ENCODE measurements at places on chromosomes 16 and 17. TPM values are rescaled to one million over a fixed set of nuclear protein-coding genes. Genes with fewer than 3 reads are reported as not detected.

KRT9 gene
- not detected for total RNA-seq

MED31 gene
- total RNA-seq, result 13.5 TPM

NPIPA8 gene
- total RNA-seq, result 0.93 TPM

UTS2R gene
- total RNA-seq, result 7.6 TPM

SMIM36 gene
- total RNA-seq, result not detected

PRSS21 gene
- total RNA-seq, result not detected

C16orf92 gene
- total RNA-seq, result not detected

NPIPB9 gene
- 3.6 TPM for total RNA-seq

TXNDC11 gene
- total RNA-seq, result 30.5 TPM

CNGB1 gene
- total RNA-seq, result 0.27 TPM

BCL6B gene
- total RNA-seq, result not detected

NOTUM gene
- 6.5 TPM for total RNA-seq

TMEM235 gene
- total RNA-seq, result 1.5 TPM

ADAP2 gene
- total RNA-seq, result 2.3 TPM

FOXC2 gene
- total RNA-seq, result 10.4 TPM

KRTAP1-1 gene
- not detected for total RNA-seq

PABPN1L gene
- 0.40 TPM for total RNA-seq

ZNF423 gene
- total RNA-seq, result 19.8 TPM

GAA gene
- 59.7 TPM for total RNA-seq

WSCD1 gene
- total RNA-seq, result 1.5 TPM

KRT25 gene
- not detected for total RNA-seq

TRIM72 gene
- 0.04 TPM for total RNA-seq

FBXO39 gene
- not detected for total RNA-seq

EPN3 gene
- 15.1 TPM for total RNA-seq

CNTNAP4 gene
- total RNA-seq, result 3.8 TPM

MGAT5B gene
- total RNA-seq, result 1.0 TPM

CA4 gene
- not detected for total RNA-seq

MEIOB gene
- not detected for total RNA-seq

DCTN5 gene
- total RNA-seq, result 77.5 TPM

ATAD5 gene
- 9.7 TPM for total RNA-seq

CRHR1 gene
- total RNA-seq, result 0.36 TPM

TNFAIP1 gene
- total RNA-seq, result 35.8 TPM

MMP28 gene
- total RNA-seq, result 0.34 TPM

PPY gene
- not detected for total RNA-seq

MYOCD gene
- total RNA-seq, result 13.0 TPM

BAIAP3 gene
- total RNA-seq, result 1.3 TPM

PIK3R5 gene
- total RNA-seq, result 0.25 TPM

RABEP2 gene
- total RNA-seq, result 30.1 TPM

CRAMP1 gene
- 43.2 TPM for total RNA-seq

TMEM132E gene
- 0.80 TPM for total RNA-seq

ITGAD gene
- total RNA-seq, result not detected

KCNH4 gene
- total RNA-seq, result 0.18 TPM

FOXN1 gene
- total RNA-seq, result 0.34 TPM

CES4A gene
- total RNA-seq, result 19.6 TPM

CRYM gene
- 4.1 TPM for total RNA-seq

ADAMTS18 gene
- total RNA-seq, result 7.4 TPM

ABCC3 gene
- 0.93 TPM for total RNA-seq

PERCC1 gene
- not detected for total RNA-seq

CA7 gene
- not detected for total RNA-seq

RPH3AL gene
- total RNA-seq, result 15.4 TPM

KRT15 gene
- total RNA-seq, result 8.5 TPM

NHERF1 gene
- 34.8 TPM for total RNA-seq

TMC8 gene
- 0.60 TPM for total RNA-seq

OR1A1 gene
- not detected for total RNA-seq

ABCC6 gene
- 4.2 TPM for total RNA-seq

ECI1 gene
- total RNA-seq, result 54.8 TPM
